Stimulated activated CD4-positive, alpha-beta T cell treated with anti-CD3 and anti-CD28 coated beads, Interleukin-12 subunit alpha, Interleukin-12 subunit beta, amount 100 ng/mL, for 48 hours (primary cell): ENCODE measurements at places on chromosomes 5 and 9.

GRCh38 chr5:171639966-171640365 lies 145.7 kb upstream of the SMIM23 start:
- no peak for DNase-seq

- no peak for DNase-seq
Measured at GRCh38 chr5:132663771-132664695, 6.1 kb downstream of the IL13 start.

- DNase-seq: no peak
Measured at GRCh38 chr5:31273631-31274378, 80.3 kb downstream of the CDH6 start.

DNA sequence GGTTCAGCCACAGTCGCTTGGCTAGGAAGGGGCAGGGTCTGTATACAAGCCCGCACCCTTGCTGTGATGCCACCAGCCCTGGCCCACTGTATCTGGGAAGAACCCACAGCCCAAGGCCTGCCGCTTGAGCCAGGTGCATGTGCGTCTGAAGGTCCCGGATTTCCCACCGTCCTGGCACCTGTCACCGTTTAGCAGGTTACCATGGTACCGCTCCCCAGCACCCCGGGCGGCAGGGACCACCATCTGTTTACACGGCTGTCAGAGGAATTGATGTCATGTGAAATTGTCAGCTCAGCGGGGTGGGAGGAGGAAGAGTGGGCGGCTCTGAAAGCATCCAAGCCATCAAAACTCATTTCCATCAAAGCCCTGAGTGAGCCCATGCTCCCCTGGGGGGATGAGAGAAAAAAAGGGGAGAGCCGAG lies 92.7 kb downstream of the HRH2 start:
- no peak for DNase-seq

- no peak for DNase-seq
Measured at GRCh38 chr5:157046041-157046440, 12.9 kb downstream of the HAVCR1 start.

- no peak for DNase-seq
Measured at GRCh38 chr5:97968346-97968745, 785.3 kb upstream of the RIOK2 start.

GRCh38 chr9:116361547-116361946 lies 208.0 kb downstream of the PAPPA start:
- DNase-seq: no peak

GRCh38 chr5:23302438-23302837 lies 205.0 kb upstream of the PRDM9 start:
- no peak for DNase-seq

DNA sequence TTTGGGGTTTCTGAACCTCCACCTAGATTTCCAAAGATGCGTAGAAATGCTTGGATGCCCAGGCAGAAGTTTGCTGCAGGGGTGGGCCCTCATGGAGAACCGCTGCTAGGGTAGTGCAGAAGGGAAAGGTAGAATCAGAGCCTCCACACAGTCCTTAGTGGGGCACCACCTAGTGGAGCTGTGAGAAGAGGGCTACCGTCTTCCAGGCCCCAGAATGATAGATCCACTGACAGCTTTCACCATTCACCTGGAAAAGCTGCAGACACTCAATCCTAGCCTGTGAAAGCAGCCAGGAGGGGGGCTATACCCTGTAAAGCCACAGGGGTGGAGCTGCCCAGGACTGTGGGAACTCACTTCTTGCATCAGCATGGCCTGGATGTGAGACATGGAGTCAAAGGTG lies 13.3 kb upstream of the HSDL2 start:
- DNase-seq: no peak

- no peak for DNase-seq
Measured at GRCh38 chr5:133026664-133027153, 360 bp upstream of the ZCCHC10 start.

GRCh38 chr9:112080831-112081542 lies 94.1 kb downstream of the SUSD1 start:
- DNase-seq: no peak

DNA sequence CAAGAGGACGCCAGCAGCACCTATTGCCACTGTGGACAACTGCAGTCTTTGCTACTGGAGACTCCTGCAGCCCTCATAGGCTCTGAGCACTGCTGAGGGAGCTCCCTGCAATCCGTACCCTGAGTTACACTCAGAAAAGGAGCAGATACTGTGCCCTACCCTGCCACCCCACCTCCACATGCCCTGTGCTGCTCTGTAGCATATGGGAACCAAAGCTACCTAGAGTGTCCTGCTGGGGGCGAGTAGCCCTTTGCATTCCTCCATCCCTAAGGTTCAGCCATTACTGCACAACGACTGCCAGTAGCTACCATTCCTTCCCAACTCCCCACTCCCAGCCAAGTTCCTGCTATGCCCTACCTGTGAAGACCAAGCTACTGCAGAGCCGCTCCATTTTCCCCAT lies 90.2 kb upstream of the SNCAIP start:
- DNase-seq: no peak

DNA sequence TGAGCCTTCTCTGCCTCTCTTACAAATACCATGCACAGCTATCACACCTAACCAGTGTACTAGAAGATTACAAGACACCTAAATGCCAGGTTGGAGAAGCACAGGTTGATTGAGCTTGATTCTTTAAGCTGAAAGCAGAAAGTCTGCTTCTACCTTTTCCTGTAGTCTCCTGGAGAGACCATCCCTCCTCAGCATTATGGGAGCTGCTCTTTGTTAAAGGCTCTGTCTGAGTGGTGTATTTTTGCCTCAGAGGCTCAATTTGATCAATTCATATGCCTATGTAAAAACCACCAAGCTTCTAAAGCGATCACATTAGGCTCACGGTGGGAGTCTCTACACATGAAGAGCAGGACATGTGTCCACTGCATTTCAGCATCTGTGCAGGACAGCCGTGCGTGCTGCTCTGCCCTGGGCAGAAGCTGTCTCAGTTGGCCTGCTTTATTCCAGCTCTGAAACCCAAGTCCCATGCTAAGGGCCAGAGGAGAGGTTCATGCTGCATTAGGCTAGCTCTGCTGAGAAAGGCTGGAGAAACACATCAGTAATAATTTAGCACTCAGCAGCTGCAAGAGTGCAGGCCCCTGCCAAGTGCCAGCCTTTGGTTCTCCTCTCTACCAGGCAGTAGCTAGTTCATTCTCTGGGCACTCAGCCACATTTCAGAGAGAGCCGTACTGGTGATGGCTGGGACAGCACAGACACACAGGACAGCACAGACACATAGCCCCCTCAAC lies 41.7 kb downstream of the TMEM167A start:
- DNase-seq: no peak

GRCh38 chr5:140806834-140807775 lies at the start of gene PCDHA4:
TSS of gene PCDHA4 (plus strand) at chr5:140807068.
- no peak for DNase-seq

DNA sequence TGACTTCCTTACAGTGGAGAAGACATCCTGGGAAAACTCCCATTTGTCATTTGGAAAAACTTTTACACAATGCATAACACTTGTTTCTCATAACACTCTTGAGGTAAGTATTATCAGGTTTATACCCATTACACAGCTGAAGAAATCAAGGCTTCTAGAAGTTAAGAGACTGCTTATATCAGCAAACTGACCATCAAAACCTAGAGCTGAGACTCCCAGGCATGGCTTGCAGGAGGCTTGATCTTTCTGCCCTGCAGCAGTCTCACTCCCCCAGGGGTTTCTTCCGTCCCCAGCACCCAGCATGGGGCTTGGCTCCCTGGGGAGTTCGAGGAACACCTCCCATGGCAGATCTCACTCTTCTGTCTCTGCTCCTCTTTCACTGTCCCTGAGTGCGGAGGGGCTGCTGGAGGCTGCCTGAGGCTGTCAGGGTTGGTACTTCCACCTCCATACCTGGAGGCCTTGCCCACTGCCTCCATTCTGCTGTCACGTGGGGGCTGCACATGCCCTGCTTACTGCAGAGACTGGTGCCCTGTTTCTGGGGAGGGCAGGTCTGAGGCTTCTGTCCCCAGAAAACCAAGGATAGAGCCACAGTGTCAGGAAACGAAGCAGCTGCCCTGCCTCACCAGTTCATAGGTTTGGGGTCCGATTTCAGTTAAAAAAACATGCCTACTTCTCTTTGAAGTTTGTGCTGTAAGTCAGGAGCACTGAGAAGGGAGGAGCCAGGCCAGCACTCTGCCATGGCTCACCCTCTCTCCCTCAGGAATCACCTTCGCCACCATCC lies 202.5 kb downstream of the PAX5 start:
- DNase-seq: no peak

DNA sequence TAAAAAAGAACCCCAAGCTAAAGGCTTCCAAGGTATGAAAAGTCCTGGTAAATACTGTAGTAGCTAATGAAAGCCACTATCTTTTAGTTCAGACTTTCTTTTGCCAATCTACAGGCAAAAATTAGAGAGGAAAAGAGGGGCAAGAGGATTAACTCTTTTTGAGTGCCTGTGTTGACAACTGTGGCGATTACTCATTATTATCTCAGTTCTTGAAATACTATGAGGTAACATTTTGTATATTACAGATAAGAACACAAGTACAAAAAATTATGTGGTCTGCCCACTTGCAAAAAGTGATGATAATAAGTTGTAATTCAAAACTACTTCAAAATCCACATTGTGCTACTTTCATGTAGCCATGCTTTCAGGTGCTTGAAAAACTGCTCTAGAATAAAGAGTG lies 144.0 kb downstream of the DTWD2 start:
- DNase-seq: no peak

DNA sequence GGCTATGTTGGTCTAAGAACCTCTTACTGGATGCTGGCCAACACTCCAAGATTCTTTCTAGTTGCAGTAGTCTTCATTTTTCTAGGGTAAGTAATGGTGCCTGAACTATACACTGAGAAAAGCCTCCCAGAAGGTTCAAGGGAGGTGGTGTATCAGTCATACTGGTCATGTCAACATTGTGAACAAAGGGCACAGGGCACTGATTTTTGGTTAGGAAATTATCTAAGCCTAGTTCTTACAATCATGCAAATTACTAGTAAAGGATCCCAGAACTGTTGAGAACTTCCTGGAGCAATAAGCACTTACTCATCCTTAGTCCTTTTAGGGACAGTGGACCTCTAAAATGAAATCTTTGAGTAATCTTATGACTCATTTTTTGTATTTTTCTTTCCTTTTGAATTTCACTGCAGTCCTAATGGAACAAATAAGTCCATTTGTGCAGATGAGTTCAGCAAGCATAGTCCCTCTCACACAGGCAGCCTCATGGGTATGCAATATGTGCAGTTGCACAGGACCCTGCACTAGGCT lies 21.1 kb upstream of the CDC42SE2 start:
- DNase-seq: no peak

DNA sequence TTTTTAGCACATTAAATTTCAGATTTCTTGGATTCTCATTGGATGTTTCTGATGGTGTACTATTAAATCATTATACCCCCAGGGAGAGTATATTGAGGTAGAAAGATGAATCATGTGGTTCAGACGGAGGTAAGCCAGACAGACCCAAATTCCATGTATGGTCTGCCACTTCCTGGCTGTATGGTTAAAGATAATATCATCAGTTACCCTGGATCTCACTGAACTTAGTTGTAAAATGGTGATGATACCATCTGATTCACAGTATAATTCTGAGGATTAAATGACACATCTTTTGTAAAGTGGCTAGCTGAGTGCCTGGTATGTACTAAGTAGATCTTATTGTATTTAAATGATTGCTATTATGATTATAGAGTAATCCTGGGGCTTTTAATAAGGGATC lies 9.3 kb downstream of the SLC27A6 start:
- DNase-seq: no peak

DNA sequence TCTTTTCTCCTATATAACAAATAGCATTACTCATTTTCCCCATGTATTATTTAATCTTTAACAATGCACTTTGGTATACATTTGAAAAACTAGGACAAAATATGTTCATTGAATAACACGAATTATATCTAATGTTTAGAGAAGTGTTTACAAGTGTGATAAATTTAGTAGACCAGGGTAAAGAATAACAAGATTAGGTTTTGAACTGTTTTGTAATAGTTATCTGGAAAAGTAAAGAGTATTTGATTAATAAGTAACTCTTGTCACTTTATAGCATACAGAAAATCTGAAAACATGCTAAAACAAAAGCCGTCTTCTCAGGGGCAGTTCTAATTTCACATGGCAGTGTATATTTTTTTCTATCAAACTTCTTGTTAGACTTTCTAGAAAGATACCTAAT lies 58.5 kb downstream of the PPIC start:
- DNase-seq: no peak

- DNase-seq: no peak
Measured at GRCh38 chr5:34582371-34582770, 73.8 kb upstream of the RAI14 start.
